ENCODE measurements at places on chromosomes 12 and 14. TPM values are rescaled to one million over a fixed set of nuclear protein-coding genes. Genes with fewer than 3 reads are reported as not detected.
A peak's percentile ranks its signal among the peaks of the same experiment; 100 is the strongest.

DNA sequence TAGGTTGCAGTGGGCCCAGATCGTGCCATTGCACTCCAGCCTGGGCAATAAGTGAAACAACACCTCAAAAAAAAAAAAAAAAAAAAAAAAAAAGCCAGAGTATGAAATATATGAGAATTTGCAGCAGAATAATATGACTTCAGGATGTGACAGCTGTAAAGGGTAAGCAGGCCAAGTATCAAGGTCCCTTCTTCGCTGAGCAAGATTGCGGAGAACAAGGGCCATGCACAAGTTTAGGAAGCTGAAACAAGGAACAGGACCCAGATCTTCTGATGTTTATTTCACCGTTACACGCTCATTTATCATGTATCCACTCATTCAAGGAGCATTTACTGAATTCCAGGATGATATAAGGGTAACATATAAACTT, 659 bp upstream of the FOXJ2 start:
- no peak for DNase-seq

SCNN1A gene
- 5.7 TPM for polyA plus RNA-seq

DNA sequence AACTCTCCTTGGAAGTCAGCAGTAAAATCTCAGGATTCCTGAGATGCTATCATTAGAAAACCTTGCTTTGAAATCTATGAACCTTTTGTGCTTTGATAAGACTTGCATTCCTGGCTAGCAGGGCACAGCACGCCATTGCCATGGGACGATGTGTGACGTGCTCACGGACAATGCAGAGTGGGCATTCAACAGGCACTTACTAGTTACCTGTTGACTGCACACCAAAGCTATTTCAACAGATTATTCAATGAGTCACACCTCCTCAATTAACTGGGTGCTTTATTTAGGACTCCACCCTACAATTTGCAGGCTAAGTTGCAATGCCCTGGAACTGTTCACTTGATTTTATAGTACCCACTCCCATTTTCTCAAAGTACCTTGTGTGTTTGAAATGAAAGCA, 11.3 kb downstream of the NOS1 start:
- no peak for DNase-seq

- no peak for DNase-seq
Measured at GRCh38 chr12:79895071-79895470, 39.8 kb downstream of the PPP1R12A start.

- DNase-seq: peak; percentile 15
Measured at GRCh38 chr14:22390824-22391461, 198.1 kb downstream of the DAD1 start.

DNA sequence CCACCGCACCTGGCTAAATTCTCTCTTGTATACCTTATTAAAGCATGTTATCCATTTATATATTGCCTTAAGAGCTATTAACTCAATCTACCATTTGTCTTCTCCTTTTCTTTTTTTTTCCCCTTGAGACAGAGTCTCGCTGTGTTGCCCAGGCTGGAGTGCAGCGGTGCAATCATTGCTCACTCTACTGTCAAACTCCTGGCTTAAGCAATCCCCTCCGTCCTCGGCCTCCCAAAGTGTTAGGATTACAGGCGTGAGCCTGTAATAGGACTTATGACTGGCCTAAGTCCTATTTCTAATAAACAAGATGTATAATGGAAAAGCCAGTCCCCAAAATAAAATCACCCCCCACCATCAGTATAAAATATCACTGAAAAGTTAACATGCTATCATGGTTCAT, 14.4 kb downstream of the SNX6 start:
- no peak for DNase-seq

DNA sequence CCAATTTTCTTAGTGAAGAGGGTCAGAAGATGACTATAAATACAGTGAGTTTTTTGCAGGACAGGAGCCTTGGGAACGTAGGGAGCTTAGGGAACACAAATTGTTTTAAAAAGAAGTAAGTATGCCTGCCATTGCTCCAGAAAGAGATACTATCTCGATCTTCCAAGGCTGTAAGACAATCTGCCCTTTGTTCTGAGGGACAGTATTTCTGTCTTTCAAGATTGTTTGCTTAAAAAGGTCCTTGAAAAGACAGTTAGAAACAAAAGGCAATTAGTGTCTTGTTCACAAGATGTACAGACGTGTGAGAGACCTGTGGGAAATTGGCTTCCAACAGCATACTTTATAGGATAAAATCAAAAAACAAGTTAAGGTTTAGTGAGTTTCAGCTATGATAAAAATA, 321.2 kb upstream of the FAR2 start:
- DNase-seq: no peak

DNA sequence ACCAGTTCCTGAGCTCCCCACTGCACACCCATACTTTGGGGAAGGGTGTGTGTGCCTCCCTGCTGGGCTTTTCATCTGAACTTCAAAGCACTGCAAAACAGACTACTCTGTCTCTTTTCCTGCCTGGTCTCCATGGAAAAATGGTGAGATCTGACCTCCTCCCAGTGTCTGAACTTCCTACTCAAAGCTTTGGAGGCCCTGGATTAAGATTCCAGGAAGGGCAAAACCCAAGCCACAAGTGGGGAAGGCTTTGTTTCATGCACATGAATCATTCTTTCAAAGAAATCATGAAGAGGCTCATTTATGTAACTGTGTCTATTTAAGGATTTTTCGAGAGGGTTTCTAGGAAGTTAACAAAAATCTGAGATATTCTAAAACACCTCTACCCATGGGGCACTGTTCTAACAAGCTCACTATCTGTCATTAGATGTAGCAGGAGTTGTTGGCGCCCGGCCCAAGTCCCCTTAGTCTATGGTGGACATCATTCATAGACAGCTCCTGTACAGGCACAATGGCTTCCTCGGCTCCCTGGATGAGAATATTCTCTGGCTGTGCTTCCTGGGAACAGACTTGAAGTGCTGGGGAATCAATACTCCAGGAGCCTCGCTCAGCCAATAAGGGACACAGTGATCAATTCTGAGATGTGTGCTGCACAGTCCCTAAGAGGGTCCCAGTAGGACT, 224.0 kb downstream of the KTN1 start:
- no peak for DNase-seq

- peak; percentile 57 for DNase-seq
Measured at GRCh38 chr12:62730649-62731048, 204.3 kb downstream of the PPM1H start.

DNA sequence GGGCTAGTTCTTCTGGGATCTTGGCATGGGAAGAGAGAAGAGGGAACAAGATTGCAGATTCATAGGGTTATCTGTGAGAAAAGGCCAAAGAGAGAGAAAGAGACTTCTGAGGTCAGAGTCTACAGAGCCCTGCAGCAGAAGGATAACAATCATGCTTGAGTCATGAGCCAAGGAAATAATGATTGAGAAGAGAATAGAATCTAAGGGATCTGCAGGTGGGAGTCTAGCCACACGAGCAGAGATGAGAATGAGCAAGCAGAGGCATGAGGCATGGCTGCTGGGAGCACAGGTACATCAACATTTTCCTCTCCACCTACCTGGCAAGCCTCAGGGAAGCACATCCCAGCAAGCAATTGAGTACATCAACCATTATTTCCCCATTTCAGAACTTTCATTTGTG, 303.7 kb downstream of the LRIG3 start:
- no peak for DNase-seq

KRT85 gene
- 4.8 TPM for polyA plus RNA-seq

GUCY2C gene
- not detected for polyA plus RNA-seq

DNA sequence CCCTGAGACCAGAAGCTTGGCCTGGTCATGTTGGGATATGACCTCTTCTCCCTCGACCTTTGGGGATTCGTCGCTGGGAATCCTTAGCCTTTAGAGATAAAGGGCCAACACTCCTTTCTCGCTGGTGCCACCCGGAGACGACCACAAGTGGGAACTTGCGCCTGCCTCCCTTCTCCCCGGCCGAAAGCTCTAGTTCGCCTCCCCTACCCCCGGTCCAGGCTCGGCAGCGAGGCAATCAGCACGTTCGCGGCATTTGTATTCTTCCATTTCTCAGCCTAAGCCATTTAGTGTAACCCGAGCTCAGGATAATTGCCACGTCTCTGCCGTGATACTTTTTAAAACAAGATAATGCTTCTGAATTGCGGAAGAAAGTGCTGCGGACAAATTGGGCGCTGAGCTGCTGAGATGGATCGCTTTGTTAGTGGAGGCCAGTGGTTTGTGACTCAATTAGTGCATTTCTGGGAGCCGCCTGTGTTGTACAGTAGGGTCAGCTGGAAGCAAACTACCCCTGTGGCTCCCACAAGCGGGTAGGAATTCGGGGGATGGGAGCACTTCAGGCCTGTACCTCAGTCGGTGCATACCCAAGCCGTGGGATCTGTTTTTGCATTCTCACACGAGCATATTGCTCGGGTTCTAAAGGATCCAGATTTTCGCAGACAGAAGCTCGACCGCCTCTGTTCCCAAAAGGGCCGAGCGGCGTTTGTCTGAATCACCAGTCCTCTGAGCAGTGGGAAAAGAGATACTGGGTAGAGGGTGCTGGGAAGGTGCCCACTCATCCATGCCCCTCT, 6.8 kb upstream of the SIX1 start:
- no peak for DNase-seq

DDHD1 gene
- 6.3 TPM for polyA plus RNA-seq

DNA sequence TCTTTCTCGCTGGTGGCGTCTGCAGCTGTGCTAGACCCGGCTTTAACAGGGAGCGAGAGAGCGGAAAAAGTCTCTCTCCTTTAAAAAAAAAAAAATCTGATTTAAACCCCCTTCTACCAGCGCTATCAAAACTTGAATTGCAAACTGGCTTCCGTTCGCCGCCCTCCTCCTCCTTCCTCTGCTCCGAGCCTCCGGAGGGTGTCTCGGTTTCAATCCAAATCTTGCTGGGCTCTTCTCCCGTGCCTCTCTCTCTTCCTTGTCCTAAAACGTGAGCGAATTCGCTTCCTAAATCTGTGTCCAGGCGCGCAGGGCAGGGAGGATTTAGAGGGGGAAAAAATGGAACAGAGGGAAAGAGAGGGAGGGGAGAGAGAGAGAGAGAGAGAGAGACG, 272 bp downstream of the TBX3 start:
- DNase-seq: no peak

GRCh38 chr12:110351119-110351518, 52.4 kb downstream of the ANAPC7 start:
- DNase-seq: no peak

DNA sequence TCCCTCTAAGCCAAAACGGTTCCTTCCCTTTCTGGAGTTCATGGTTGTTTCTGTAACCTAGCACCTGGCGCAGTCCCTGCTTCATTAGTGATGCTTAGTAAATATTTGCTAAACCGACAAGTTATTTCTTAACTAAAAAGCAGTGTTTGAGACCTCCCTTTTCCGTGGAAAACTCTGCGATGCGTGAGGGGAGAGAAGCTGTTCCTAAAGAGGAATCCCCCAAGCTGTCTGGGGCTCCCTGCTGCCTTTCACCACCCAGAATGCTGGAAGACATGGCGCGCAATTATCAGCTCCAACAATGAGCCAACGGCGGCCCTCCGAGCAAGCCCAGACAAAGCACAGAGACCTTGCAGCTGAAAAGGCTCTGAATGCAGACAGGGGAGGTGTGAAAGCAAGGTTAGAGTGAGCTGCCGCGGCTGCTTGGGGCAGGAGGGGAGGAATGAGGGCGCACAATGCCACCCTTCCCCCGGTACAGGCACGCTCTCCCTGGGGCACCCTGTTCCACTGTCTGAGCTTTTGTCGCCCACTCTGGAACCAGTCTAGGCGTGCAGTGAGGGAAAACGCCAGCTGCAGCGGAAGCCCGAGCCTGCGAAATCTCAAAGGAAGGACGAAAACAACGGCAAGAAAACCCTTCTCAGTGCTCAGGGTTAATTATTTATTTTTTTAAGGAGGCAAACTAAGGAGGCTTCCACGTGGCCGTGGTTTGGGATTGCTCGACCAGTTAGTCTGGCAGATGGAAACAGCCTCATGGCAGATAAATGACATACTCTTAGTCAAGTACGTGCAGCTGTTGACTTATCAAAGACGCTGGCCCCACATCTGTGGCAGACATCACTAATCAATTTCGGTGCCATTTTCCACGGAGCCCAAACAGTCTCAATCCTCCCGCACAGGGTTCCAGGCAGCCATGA, 66.3 kb downstream of the RBM19 start:
- no peak for DNase-seq

DNA sequence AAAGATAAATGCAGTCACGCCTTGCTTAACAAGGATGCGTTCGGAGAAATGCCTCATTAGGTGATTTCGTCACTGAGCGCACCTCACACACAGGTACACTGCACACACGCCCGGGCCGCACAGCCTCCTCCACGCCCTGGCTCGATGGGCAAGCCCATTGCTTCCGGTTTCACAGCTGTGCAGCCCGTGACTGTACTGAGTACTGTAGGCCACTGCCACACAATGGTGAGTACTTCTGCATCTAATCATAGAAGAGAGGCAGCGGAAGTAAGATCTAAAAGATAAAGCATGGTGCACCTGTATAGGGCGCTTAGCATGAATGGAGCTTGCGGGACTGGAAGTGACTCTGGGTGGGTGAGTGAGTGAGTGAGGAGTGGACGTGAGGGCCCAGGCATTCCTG, 4.3 kb downstream of the RIMBP2 start:
- DNase-seq: no peak

DNA sequence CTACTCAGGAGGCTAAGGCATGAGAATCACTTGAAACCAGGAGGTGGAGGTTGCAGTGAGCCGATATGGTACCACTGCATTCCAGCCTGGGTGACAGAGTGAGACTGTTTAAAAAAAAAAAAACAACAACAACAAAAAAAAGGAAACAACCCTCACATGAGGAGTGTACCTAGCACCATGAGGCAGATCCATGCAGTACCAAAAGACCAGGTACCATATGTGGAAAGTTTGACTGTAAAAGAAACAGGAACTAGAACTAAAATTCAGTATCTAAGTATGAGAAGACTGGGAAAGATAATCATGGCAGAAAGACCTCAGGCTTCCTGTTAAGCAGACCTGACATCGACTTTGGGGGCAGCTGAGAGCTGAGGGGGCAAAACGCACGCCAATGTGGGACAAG, 55.1 kb downstream of the TRAFD1 start:
- DNase-seq: no peak

FLRT2 gene
- polyA plus RNA-seq: 6.6 TPM

DNA sequence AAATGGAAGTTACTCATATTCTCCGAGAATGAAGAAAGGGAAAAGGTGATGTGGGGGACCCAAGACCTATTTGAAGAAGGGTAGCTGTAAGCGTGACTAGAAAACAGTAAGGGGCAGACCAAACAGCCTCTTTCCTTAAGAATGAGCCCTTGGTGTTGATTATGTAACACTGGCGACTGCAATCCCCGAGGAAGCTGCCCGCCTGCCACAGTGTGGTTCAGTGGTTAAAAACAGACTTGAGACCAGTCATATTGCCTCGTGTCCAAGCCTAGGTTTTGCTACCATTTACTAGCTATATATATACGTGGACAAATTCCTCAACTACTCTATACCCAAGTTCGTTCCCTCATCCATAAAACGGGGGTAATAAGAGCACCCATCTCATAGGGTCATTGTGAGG, 49.1 kb downstream of the SSPN start:
- DNase-seq: no peak
